ENCODE measurements at places on chromosomes 2 and 18.

- DNase-seq: peak; percentile 46
Measured at GRCh38 chr18:22170421-22171257, 1.2 kb downstream of the GATA6 start.

GRCh38 chr2:216066230-216066629 is 15.4 kb downstream of the PECR start:
- no peak for DNase-seq

DNA sequence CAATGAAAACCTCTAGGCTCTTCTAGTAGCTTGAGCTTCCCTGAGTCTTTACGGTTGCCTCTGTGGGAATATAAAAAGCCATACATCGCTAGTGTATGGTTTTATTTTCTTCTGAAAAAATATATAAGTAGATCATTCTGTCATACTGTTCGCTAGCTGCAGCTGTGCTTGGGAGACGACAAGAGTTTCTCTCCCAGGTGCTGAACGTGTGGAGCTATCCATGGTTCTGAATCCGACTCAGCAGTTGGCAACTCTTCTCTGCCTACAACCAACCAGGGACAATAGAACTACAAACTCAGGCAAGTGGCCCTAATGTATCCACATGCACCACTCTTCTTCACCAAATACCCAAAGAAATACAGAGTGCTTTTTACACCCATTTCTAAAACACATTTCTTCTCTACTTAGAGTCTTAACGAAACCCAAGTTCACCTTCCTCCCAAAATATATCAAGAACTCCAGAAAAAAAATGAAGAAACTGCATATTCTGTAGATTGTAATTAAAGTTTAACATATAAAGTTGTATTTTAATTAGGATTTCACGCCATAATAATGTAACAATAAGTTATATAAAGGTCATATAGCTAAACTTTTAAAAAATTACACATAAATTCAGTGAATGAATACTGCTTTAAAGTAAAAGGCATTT is 2.2 kb upstream of the KCNH7 start:
- DNase-seq: peak; percentile 25

- no peak for DNase-seq
Measured at GRCh38 chr2:158772306-158773078, 22.6 kb upstream of the DAPL1 start.

GRCh38 chr18:7601246-7601615 is 34.1 kb downstream of the PTPRM start:
- DNase-seq: peak; percentile 47

DNA sequence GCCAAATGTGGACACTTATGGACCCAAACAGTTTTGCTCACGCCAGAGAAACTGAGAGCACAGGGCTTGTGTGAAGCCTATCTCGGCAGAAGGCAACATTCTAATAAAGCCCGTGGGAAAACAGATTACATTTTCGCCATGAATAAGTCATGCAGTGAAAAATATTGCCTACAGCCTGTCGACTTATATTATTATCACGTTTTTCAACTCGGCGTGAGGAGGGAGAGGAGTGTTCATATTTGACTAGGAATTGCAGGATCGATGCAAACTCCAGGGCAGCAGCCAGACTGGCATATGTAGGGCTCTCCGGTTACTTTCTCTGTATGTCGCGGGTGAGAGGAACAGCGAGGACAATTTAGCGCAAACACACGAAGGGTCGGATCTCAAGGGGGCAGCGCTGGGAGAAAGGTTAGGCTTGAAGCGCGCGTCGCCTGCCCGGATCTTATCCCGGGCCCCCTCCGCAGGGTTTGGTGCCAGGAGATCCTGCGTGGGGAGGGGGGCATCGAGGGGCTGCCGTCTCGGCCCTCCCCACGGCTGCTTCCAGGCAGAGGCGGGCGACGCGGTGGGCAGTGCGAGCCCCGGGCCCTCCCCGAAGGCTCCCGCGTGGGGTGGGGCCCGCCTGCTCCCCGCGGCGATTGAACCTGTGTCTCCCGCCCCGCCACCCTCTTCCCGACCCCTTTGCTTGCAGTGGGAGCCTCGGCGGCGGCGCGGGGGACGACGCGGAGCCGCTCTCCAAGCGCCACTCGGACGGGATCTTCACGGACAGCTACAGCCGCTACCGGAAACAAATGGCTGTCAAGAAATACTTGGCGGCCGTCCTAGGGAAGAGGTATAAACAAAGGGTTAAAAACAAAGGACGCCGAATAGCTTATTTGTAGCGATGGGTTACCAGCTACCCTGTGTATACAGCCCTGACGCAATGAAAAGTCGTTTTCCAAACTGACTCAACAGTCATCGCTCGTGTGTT is 4.4 kb downstream of the ADCYAP1 start:
- DNase-seq: no peak

DNA sequence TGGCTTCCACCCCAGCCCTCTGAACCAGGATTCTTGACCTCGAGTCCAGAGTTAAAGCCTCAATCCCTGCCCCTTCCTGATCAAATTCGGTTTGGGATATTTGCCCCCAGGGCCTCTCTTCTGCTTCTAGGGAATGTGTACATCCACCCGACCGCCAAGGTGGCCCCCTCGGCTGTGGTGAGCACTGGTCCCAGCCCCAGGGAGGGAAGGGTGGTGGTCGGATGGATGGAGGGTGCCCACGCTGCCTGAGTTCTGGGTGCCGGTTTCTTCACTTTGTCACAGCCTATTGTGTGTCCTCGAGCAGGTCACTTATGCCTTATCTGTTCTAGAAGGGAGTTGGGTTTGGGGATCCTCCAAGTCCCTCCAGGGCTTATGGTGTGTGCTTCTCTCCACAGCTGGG is 6.9 kb downstream of the GMPPA start:
- no peak for DNase-seq

- DNase-seq: no peak
Measured at GRCh38 chr18:29248805-29249204, 1071.9 kb upstream of the CDH2 start.

- no peak for DNase-seq
Measured at GRCh38 chr18:35174093-35174731, 66.6 kb upstream of the ZNF397 start.

DNA sequence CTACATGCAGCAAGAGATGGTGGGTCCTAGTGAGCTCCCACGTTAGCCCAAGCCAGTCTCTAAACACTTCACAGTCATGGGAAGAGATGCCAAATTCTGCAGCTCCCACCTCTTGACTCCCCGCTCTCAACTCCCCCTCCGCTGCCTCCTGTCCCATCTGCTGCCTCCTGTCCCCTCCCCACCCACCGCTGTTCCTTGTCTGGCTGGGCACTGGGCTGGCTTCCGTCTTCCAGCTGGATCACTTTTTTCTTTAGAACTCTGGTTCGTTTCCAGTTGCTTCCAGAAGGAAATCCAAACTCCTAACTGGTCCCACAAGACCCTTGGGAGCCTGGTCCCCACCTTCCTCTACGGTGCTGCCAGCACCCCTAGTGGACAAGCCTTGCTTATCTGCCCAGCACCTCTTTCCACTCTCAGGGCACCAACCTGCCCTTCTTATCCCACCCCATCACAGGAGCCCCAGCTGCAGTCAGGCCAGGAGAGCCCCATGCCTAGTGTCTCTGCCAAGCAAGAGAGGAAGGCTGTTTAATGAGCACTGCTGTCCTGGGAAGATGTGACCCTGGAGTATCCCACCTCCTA is 12.1 kb upstream of the TWIST2 start:
- no peak for DNase-seq

- DNase-seq: no peak
Measured at GRCh38 chr18:24185805-24186204, 46.9 kb downstream of the CABYR start.

DNA sequence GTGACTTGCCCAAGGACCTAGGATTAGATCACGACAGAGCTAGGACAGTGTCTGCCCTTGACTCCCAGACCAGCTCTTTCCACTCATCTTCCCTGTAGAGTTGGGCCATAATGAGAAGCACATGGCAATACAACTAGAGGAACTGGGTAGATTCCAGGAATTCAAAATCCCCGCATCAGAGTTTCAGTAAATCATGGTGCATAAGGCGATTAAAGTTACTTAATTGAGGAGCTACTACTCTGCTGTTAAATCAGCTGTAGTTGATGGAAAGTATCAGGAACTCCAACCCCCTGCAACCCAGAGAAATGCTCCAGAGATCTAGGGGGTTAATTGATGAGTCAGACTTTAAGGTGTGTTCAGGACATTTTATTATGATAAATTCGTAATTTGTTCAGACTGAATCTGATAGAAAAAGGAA is 5.7 kb downstream of the ANTXR1 start:
- no peak for DNase-seq

- no peak for DNase-seq
Measured at GRCh38 chr18:27661320-27662018, 476.4 kb upstream of the CHST9 start.

- peak; percentile 90 for DNase-seq
Measured at GRCh38 chr2:159497256-159497655, 119.1 kb downstream of the BAZ2B start.

DNA sequence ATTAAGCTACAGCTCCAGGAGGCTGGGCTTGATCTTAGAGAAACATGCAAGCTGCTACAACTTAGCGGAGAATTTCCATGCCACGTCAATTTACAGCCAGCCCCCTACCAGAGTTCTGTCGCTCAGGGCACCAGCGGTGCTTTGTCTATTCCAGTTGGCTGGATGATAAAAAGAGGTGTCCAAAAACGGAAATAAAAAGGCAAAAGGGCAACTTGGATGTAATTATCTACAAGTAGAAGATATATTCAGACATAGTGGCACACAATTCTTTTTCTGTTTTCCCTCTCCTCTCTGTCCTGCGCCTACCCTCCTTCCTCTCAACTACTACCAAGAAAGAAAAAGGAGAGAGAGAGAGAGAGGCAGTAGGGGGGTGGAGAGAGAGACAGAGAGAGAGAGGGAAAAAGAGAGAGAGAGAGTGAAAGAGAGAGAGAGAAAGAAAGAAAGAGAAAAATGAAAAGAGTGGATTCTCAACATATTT is 363 bp upstream of the RFTN2 start:
- DNase-seq: no peak

DNA sequence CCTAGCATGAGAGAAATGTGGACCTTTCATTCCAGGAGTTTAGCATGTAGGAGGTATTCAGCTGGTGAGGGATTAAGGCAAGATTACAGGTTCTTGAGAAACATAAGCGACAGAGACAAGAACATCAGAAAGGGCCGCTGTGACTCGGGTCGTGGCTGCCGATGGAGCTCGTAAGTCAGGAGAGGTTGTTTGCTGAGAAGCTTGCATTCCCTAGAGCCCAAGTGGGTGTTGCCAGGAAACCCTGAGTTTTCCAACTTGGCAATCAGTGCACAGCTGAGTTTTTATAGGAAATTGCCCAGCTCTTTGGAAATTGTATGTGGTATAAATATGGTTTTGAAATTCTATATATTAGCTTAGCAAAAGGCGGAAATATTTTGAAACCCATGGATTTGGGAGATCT is 46.4 kb upstream of the CYP1B1 start:
- no peak for DNase-seq

DNA sequence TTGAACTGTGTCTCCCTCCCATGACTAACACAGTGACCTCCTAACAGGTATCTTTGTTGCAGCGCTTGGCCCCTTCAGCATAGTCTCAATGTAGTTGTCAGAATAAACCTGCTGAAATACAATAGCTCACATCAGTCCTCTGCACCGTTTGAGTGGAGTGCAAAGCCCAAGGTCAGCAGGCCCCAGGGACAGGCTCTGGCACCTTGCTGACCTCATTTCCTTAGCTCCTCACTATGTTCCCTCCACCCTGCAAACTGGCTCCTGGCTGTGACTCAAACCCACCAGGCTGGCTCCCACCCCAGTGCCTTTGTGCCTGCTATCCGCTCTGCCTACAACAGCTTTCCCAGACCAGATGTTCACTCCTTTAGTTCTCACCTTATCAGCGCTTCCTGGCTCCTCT is 146.7 kb downstream of the LRATD1 start:
- DNase-seq: no peak

DNA sequence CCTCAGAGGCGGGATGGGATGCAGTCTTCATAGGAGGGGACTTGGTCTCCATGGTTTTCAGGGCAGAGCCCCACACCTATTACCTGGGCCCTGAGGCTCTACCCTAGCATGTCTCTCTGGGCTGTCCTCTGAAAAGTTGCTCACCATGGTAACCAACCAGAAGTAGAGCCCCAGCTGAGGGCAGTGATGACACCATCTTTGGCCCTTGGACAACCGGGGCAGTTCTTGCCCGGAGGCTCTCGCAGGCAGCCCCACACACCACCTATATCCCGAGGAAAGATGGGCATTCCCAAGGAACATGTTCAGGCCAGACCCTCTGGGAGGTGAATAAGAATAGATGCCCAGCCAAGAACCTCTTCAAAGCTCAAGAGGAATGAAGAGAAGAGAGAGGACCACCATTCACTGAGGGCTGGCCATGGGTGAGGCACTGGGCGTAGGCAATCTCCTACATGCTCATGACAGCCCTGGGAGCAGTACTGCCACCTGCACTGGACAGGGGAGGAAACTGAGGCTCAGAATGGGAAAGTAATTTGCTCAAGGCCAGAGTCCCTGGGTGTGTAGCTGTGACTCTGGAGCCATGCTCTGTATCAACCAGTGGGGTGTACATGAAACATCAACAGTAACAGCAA is 72.5 kb downstream of the HS1BP3 start:
- DNase-seq: peak; percentile 80

DNA sequence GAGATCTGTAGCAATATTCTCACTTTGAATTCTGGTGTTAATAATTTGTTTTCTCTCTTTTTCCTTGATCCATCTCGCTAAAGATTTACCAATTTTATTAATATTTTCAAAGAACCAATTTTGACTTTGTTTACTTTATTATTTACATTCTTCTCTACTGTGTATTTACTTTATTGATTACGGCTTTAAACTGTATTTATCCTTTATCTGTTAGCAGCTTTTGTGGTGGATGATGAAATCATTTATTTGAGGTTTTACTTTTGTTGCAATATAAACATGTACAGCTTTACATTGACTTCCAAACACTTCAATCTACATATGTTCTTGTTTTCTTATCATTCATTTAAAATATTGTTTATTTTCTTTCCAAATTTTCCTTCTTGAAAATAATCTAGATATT is 719.9 kb downstream of the ADCYAP1 start:
- DNase-seq: no peak

- DNase-seq: no peak
Measured at GRCh38 chr18:60385693-60386092, 13.1 kb upstream of the MC4R start.

GRCh38 chr18:9066358-9066757 is 36.1 kb upstream of the NDUFV2 start:
- DNase-seq: no peak

DNA sequence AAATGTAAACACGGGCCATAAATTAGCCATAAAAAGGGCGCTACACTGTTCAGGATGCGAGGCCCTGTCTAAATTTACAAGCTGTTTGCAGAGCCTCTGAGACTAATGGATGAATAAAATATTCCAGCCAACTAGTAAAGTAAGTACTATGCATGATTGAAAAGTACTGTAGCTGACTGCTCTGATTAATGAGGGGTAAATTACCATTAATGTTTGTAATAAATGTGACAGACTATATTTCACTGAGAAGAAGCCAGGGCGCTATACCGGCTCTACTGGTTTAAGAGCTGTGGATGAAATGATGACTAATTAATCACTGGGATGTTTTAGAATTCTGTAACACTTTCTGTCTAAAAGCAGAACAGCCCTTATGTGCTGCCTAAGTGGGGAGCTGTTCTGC is 54.3 kb upstream of the RGPD4 start:
- peak; percentile 32 for DNase-seq

GRCh38 chr2:55618275-55619055 is 1.0 kb upstream of the PPP4R3B start:
- DNase-seq: peak; percentile 32
